ENCODE measurements at places on chromosomes 16 and 17. TPM values are rescaled to one million over a fixed set of nuclear protein-coding genes. Genes with fewer than 3 reads are reported as not detected.

Gene PLA2G10
- polyA plus RNA-seq, result 1.2 TPM

Gene KIF1C
- 13.5 TPM for polyA plus RNA-seq

Gene PLD2
- 22.1 TPM for polyA plus RNA-seq

Gene C17orf75
- polyA plus RNA-seq, result 43.3 TPM

Gene ZSCAN10
- polyA plus RNA-seq, result 220 TPM

Gene PITPNM3
- polyA plus RNA-seq, result 0.68 TPM

Gene MPP3
- 7.4 TPM for polyA plus RNA-seq

Gene SLC35G6
- not detected for polyA plus RNA-seq

Gene MILR1
- polyA plus RNA-seq, result not detected

DNA sequence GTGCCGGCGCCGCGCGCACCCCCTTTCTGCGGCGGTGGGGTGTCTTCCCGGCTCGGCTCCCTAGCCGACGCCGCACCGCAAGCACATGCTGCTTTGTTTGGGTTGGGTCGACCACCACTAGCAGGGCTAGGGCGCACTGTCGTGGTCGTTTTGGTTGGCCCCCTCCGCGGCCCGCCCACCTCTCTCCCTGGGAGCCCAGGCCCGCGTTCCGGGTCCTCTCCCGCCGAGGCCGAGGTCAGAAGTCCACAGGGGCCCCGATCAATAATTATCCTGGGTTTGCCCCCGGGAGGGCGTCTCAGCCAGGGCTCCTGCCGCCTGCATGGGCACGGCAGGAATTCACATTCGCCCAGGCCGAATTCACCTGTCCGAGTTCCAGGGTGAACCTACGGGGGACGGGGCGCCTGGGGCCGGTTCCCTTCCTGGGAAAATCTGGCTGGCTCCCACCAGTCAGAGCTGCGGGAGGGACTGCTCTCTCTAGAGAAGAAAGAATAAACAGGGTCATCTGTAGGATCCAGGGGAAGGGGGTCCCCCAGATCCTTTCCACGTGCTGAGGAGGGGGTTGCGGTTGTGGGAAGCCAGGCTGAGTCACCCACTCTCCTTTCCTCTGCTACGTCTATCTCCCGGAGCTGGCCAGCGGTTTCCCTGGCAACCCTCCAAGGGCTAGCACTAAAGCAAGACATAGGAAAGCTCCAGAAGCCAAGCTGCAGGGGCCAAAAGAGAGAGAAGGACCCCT is 584 bp upstream of the STAT5B start:
- H3K27ac ChIP-seq, result no peak overlapping the region
- peaks cover 11% of the 10 kb centered on the region for H3K27me3 ChIP-seq
- H3K4me1 ChIP-seq, result peaks cover 41% of the 10 kb centered on the region
- peak; percentile 66 for DNase-seq

DNA sequence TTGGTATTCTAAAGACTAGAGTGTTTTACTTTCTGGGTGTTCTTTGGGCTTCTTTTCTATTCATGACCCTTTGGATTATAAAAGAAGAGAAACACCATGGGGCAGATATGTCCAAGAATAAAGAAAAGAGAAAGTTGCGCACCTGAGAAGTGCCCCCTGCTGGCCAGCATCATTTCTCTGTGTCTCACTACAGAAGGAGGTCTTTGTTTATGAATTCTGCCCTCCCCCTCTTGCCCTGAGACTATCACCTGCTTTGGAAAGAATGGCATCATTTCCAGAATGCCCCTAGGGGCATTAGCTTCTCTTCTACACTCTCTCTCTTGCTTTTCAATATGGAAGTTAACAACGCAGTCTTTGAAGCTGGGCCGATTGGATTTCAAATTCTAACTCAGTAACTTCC is 45.0 kb downstream of the CDH13 start:
- no peak overlapping the region for H3K27ac ChIP-seq
- H3K4me1 ChIP-seq, result no peaks in the 10 kb centered on the region
- H3K36me3 ChIP-seq, result no peaks in the 10 kb centered on the region
- DNase-seq, result peak; percentile 52
- H3K4me3 ChIP-seq, result no peak overlapping the region

DNA sequence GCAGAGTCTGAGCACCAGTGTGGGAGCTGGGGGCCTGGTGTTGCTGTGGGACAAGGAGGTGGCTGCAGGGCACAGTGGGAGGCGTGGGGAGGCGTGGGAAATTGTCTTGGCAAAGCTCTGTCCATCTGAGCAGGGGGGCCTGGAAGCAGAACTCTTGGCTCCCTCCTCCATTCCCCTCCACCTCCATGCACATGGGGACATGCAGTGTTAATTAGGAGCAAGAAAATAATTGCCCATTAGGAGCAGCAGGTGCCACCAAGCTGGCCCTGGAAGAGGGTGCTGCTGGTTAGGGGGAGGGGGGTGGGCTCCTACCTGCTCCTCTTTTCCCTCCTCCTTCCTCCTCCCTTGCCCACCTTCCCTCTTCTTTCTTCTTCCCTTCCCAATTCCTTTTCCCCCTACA is 4.5 kb downstream of the TTYH2 start:
- H3K4me3 ChIP-seq, result no peak overlapping the region
- H3K4me1 ChIP-seq, result no peaks in the 10 kb centered on the region
- H3K27me3 ChIP-seq, result peaks cover 14% of the 10 kb centered on the region
- DNase-seq, result no peak

GRCh38 chr16:50208460-50208931 is 55.4 kb downstream of the TENT4B start:
- H3K4me3 ChIP-seq, result no peak overlapping the region
- peak overlapping the region; percentile 59 for H3K27ac ChIP-seq
- H3K36me3 ChIP-seq, result no peaks in the 10 kb centered on the region
- H3K4me1 ChIP-seq, result peaks cover 4% of the 10 kb centered on the region
- H3K27me3 ChIP-seq, result no peaks in the 10 kb centered on the region
- DNase-seq, result no peak

DNA sequence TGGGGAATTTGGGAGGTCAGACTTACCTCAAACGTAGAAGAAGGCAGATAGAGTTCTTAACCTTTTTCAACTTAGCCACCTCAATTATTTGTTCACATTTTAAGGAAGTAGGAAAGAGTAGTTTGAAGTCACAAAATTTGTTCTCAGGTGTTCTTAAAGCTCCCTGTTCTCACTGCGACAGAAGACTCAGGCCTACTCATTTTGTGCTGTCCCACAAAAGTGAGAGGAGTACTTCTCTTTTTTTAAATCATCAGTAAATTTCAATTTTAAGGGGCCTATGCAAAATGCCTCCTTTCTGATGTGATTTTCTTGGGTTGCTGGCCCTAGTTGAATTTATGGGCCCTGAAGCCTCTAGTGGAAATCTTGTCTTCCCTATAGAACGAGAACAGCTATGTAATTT is 133.4 kb downstream of the MAP2K6 start:
- H3K4me1 ChIP-seq, result peaks cover 22% of the 10 kb centered on the region
- H3K4me3 ChIP-seq, result no peak overlapping the region
- H3K27ac ChIP-seq, result no peak overlapping the region
- no peaks in the 10 kb centered on the region for H3K27me3 ChIP-seq
- no peak for DNase-seq

DNA sequence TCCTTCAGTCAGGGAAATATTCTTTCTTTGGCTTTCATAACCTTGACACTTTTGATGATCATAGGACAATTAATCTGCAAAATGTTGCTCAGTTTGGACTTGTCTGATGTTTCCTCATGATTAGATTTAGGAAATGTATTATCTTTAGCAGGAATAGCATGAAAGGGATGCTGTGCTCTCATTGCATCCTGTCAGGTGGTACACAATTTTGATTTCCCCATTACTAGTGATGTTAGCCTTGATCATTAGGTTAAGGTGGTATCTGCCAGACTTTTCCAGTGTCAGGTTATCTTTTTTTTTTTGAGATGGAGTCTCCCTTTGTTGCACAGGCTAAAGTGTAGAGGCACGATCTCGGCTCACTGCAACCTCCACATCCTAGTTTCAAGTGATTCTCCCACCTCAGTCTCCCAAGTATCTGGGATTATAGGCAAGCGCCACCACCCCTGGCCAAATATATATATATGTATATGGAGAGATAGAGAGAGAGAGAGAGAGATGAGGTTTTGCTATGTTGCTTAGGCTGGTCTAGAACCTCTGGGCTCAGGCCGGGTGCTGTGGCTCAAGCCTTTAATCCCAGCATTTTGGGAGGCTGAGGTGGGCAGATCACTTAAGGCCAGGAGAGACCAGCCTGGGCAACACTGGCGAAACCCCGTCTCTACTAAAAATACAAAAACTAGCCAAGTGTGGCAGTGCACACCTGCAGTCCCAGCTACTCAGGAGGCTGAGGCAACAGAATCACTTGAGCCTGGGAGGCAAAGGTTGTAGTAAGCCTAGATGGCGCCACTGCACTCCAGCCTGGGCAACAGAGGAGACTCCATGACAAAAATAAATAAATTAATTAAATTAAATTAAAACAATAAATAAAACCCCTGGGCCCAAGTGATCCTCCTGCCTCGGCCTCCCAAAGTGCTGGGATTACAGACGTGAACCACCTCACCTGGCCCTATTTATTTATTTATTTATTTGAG is 15.8 kb upstream of the CAVIN1 start:
- no peak overlapping the region for H3K27ac ChIP-seq
- H3K4me1 ChIP-seq, result peaks cover 10% of the 10 kb centered on the region
- DNase-seq, result peak; percentile 69
- no peaks in the 10 kb centered on the region for H3K36me3 ChIP-seq
- H3K27me3 ChIP-seq, result no peaks in the 10 kb centered on the region

DNA sequence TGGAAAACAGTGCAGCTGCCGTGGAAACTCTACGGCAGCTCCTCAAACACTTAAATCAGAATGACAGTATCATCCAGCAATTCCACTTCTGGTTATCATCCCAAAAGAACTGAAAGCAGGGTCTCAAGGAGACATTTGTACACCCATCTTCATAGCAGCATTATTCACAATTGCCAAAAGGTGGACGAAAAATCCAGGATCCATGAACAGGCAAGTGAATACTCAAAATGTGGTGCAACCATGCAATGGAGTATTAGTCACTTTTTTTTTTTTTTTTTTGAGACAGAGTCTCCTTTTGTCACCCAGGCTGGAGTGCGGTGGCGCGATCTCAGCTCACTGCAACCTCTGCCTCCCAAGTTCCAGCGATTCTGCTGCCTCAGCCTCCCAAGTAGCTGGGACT is 10.6 kb upstream of the AATK start:
- no peak overlapping the region for H3K4me3 ChIP-seq
- DNase-seq, result no peak

DNA sequence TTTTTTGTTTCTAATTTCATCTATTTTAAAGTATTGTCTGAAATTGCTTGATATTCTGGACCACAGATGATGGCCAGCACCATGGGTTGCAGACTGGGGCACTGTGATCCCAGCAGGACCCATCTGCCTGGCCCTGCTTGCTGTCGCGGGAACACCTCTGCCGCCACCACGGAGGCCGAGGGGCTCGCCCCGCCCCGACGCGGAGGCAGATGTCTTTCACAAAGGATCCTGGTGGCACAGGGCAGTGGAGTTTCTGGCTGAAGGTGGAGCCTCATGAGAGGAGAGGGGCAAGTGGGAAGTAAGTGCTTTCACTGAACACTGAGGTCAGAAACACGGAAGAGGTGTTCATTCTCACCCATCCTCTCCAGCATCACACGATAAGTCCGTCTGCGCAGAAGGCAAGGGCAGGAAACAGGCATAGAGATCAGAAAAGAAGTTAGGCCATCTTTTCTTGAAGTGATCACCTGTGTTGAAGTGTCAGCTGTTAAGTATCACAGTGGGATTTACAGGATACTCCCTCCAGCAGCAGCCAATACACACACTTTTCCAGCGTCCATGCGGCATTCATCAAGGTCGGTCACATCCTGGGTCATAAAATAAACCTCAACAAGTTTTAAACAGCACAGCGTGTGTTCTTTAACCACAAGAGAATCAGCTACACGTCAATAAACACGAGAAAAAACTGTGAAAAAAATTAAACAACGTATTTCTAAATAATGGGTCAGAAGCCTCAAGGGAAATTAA is 194.5 kb downstream of the RPTOR start:
- no peak for DNase-seq
- 0 out of 2 replicates have a peak, but pooled peaks cover 13% of the 10 kb centered on the region for H3K4me1 ChIP-seq

- no peak overlapping the region for H3K27ac ChIP-seq
- H3K4me3 ChIP-seq, result no peak overlapping the region
- H3K27me3 ChIP-seq, result no peaks in the 10 kb centered on the region
- no peaks in the 10 kb centered on the region for H3K36me3 ChIP-seq
- peaks cover 12% of the 10 kb centered on the region for H3K4me1 ChIP-seq
Measured at GRCh38 chr17:54270499-54270898, 447.8 kb downstream of the KIF2B start.

DNA sequence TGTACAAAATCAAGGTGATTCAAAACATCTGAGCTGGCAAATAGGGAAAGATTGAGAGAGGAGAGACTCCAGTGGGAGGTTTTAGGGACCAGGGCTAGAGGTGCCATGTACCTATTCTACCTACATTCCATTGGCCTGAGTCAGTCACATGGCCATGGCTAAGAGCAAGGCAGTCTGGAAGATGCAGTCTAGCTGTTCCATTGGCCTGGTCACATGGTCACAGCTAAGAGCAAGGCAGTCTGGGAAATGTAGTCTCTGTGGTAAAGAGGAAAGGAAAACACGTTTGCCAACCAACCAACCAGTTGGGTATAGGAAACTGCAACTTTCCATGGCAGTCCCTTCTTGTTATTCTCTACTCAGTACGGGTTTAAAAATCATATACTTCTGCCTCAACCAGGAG is 369.1 kb downstream of the XYLT1 start:
- H3K27ac ChIP-seq, result no peak overlapping the region
- no peaks in the 10 kb centered on the region for H3K27me3 ChIP-seq
- peaks cover 10% of the 10 kb centered on the region for H3K4me1 ChIP-seq
- no peaks in the 10 kb centered on the region for H3K36me3 ChIP-seq
- no peak overlapping the region for H3K4me3 ChIP-seq
- peak; percentile 78 for DNase-seq

DNA sequence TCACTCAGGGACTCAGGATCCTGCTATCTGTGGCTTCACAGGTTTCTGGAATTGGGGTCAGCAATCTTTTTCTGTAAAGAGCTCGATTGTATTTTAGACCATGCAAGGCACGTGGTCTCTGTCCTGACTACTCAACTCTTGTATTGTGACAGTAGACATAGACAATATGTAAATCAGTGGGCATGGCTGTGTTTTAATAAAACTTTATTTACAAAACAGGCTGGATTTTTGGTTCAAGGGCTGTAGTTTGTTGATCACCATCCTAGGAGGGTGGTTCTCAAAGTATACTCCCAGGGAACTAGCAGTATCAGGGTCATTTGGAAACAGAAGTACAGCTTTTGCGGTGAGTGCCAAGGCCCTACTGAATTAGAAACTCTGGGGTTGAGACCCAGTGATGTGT is 108.2 kb upstream of the CRHR1 start:
- no peaks in the 10 kb centered on the region for H3K27me3 ChIP-seq
- no peaks in the 10 kb centered on the region for H3K36me3 ChIP-seq
- no peak for DNase-seq
- no peaks in the 10 kb centered on the region for H3K4me1 ChIP-seq
- no peak overlapping the region for H3K4me3 ChIP-seq
- no peak overlapping the region for H3K27ac ChIP-seq

DNA sequence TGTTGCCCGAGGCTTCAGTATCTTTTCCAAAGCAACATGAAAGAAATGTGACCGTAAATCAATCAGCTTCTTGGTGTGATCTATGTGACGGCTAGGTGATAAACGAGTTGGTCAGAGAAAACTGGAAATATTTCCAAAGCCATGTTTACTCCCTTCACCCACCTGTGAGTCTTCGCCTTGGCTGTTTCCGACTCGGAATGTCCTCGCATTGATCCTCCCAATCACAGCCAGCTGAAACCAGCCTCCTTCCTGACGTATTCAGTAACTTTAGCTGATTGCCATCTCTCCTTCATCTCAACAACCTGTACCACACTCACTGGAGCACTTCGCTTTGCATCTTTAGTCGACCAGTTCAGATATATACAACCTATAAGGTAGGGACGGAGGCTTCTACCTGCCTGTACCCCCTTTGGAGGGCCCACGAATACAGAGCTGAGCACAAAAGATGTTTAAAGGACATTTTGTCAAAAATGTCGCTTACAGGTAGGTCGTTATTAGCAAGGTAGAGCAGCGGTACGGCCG is 705 bp downstream of the KRABD2 start:
- peaks cover 40% of the 10 kb centered on the region for H3K36me3 ChIP-seq
- H3K4me3 ChIP-seq, result peak overlapping the region; percentile 96
- no peaks in the 10 kb centered on the region for H3K27me3 ChIP-seq
- H3K27ac ChIP-seq, result peak overlapping the region; percentile 98
- peaks cover 21% of the 10 kb centered on the region for H3K4me1 ChIP-seq

Measured in GM23338 (cell line).